ENCODE measurements at places on chromosomes 2 and 18.

DNA sequence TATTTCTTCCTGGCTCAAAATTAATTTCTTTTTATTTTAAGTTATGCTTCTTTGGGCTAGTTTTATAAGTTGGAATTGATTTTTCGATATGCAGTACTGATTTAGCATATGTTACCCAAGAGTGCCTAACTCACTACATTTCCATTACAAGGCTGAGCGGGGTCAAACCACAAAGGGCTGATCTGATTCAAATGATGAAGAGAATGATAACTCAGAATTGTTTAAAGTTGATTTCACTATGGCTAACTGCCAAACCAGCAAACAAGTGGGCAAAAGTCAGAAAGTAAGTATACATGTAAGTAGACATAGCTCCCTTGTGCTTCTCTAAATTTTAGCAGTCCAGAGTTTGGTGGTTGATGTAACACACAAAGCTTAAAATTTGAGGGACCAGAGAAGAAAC is 35.6 kb downstream of the RAD51AP2 start:
- no peak for DNase-seq

DNA sequence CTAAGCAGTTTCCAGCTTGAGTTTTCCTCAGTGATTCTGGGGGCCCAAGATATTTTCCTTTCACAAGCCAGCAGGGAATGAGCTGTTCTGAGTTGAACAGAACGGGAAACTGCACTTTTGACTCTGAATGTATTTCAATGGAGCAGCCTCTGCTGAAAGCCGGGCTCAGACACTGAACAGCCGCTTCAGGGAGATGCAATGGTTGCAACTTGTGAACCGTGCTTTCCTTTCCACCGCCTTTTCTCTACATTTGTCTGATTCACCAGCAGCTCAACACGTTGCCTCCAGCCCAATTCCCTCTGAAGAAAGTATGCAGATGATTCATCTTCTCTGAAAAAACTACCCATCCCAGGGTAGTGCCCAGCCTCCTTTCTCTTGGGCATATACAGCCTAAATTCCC is 119.3 kb upstream of the PKDCC start:
- DNase-seq = no peak

DNA sequence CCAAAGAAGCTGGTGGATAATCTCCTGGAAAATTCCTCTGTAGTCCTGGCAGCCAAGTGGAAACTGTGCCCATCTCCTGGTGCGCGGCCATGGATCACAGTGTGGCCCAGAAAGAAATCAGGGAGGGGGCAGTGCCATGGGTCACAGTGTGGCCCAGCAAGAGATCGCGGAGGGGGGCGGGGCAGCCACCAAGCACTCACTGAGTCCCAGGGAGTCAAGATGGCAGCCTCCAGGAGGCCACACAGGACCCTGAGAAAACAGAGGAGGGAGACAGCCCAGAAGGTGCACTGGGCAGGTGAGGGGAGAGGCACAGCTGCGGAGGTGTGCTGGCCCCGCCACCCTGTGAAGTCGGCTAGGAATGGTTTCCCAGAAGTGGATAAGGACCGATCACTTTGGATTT is 8.1 kb upstream of the ATP6V1B1 start:
- no peak for DNase-seq

GRCh38 chr18:74556126-74556525 is 21.8 kb downstream of the CNDP1 start:
- no peak for DNase-seq

DNA sequence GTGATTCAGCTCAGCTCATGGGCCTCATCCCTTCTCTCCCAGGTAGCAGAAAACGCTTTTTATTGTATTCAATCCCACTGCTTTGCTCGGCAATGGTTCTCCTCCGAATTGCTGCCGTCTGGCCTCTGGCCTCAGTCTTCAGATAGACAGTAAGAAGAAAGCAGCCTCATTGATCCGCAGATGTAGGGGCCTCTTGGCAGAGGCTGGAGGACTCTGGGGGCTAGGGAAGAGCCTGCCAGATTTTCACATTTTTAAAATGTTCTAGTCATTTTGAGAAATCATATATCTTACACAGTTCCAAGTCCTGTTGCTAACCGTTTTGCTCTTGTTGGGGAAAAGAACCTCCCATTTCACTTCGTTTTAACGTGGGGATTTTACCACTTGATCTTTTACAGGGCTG is 123.3 kb downstream of the RNF144A start:
- no peak for DNase-seq

- no peak for DNase-seq
These were observed 87.4 kb downstream of the EML4 start for GRCh38 chr2:42256505-42256904.

DNA sequence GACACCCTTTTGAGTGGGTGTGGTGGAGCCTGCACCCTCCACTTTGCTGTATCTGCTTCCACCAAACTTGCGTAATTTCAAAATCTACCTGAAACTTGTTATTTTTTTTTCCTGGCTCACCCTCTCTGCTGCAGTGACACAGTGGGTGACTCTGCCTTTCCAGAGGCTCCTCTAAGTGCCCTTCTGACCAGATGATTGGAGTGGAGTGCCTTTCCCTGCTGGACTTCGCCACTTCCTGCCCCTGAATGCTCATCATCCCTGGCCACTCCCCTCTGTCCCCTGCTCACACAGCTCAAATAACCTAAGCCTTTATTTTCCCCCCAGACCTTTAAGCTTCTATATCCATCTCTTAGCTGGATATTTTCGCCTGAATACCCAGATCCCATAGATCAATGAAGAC is 777.5 kb upstream of the ID2 start:
- DNase-seq = no peak

DNA sequence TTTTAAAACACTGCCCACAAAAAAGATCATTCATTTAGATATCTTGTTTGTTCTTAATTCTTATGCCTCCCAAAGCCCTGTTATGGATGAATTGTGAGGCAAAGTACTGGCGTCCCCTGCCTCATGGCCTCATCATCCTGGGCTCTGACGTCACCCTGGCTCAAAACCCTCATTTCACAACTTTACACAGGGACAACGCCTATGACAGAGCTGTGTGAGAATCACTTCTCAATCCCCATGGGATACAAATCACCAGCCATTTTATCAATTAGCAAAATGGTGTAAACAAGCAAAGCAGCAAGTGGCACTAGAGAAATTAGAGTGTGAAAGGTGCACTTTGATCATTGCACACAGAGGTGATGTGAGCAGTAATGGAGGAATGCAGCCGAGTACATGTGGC is 16.6 kb downstream of the FHOD3 start:
- DNase-seq = no peak

GRCh38 chr2:1784986-1785617 is 40.8 kb upstream of the PXDN start:
- DNase-seq = no peak

DNA sequence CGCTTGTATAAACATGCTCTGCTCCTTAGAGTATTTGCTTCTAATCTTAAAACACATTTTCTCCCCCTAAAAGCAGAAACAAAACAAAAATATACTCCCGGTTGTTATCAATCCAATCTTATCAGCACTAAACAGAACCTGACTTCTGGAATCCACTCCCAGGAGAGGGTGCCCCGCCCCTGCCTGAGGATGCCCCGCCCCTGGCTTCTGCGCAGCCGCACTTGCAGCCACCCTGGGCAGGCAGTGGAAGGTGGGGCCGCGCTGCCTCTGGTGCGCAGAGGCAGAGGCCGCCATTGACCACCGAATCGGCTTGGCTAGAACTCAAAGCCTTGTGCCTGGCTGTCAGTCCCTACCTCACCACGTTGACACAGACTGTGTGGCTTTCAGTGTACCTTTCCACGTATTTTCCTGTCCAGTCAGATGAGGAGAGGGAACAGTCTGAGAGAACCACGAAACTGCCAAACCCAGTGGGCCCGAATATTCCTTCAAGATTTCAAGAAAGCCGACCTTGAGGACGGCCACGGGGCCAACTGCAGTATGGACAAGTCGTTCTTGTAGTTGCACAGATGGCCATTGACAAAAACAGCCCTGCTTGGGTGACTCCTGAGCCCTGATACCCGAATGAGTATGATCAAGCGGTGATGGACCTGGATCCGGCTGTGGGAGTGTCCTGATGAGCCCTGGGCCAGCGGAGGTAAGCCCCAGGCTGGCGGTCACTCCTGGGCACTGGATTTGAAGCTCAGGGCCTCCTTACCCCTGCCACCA is 46.2 kb upstream of the ARHGAP28 start:
- DNase-seq = no peak

GRCh38 chr2:16120591-16121180 is 180.3 kb downstream of the MYCN start:
- no peak for DNase-seq

GRCh38 chr18:70671889-70672565 is 383.2 kb downstream of the SOCS6 start:
- DNase-seq = no peak

- DNase-seq = peak; percentile 14
These were observed 36.5 kb downstream of the SEMA4F start for GRCh38 chr2:74690571-74690970.

- no peak for DNase-seq
These were observed 102.4 kb upstream of the DCC start for GRCh38 chr18:52237551-52237950.

Data from NCI-H1048 (cell line).